ENCODE measurements at places on chromosomes 5 and 9. TPM values are rescaled to one million over a fixed set of nuclear protein-coding genes. Genes with fewer than 3 reads are reported as not detected.

GRCh38 chr9:72315089-72315509 lies 49.9 kb downstream of the ZFAND5 start:
- H3K4me1 ChIP-seq = peaks cover 20% of the 10 kb centered on the region
- H3K4me3 ChIP-seq = no peak overlapping the region
- H3K36me3 ChIP-seq = no peaks in the 10 kb centered on the region
- H3K27me3 ChIP-seq = peaks cover 2% of the 10 kb centered on the region

PKD2L2 gene
- polyA plus RNA-seq = 0.32 TPM

GRCh38 chr5:107805824-107806223 lies 135.1 kb upstream of the EFNA5 start:
- H3K4me3 ChIP-seq = no peak overlapping the region
- H3K4me1 ChIP-seq = no peaks in the 10 kb centered on the region
- no peak for DNase-seq
- H3K27me3 ChIP-seq = no peaks in the 10 kb centered on the region

DNA sequence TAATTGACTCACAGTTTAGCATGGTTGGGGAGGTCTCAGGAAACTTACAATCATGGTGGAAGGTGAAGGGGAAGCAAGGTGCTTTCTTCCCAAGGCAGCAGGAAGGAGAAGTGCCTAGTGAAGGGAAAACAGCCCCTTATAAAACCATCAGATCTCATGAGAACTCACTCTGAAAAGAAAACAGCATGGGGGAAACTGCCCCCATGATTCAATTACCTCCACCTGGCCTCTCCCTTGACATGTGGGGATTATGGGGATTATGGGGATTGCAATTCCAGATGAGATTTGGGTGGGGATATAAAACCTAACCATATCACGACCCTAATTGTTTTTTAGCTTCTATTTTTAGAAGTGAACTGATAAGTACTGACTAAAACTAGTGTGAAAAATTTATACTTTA lies 1377.5 kb upstream of the DMAC1 start:
- no peaks in the 10 kb centered on the region for H3K27me3 ChIP-seq
- H3K4me1 ChIP-seq = no peaks in the 10 kb centered on the region
- no peak for DNase-seq
- H3K4me3 ChIP-seq = no peak overlapping the region

- H3K4me3 ChIP-seq = no peak overlapping the region
- H3K27me3 ChIP-seq = peaks cover 15% of the 10 kb centered on the region
- no peak overlapping the region for H3K27ac ChIP-seq
Measured at GRCh38 chr9:31807574-31808256, 576.7 kb upstream of the ACO1 start.

DNA sequence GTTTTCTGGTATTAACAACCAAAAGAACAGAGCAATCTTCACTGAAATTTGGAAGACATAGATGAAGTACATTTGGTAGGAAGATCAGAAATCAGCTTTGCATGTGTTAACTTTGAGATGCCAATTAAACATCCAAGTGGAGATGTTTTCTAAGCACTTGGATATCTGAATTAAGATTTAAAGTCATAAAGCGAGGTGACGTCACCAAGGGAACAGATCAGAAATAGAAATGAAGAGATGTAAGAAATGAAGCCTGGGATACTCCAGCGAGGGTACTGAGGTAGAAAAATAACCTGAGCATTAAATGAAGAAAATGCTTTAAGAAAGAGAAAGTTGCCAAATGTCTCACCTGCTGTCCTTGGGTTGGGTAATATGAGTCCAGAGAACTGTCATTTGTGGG lies 1223.3 kb downstream of the MAT2B start:
- H3K27ac ChIP-seq = no peak overlapping the region
- no peaks in the 10 kb centered on the region for H3K27me3 ChIP-seq
- no peak for DNase-seq

DNA sequence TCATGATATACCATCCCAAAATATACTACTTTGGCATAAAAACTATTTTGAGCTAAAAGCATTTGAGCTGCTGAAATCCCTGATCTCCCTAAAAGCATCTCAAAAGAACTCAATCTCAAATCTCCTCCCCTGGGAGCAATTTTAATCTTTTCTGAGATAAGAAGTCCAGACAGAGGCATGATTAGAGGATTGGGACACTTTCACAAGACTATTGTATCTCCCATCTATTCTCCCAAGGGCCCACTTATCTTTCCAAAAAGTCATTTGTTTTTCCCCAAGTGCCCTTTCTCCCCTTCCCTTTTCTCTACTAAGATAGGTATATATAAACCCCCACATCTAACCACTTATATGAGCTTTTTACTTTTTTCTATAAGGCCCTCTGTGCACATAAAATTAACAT lies 79.7 kb downstream of the ALDH7A1 start:
- DNase-seq = no peak
- H3K36me3 ChIP-seq = no peaks in the 10 kb centered on the region
- peaks cover 1% of the 10 kb centered on the region for H3K27me3 ChIP-seq
- H3K4me3 ChIP-seq = no peak overlapping the region
